Natural killer cell (primary cell): ENCODE measurements at places on chromosomes 2 and 18. TPM values are rescaled to one million over a fixed set of nuclear protein-coding genes. Genes with fewer than 3 reads are reported as not detected.

DNA sequence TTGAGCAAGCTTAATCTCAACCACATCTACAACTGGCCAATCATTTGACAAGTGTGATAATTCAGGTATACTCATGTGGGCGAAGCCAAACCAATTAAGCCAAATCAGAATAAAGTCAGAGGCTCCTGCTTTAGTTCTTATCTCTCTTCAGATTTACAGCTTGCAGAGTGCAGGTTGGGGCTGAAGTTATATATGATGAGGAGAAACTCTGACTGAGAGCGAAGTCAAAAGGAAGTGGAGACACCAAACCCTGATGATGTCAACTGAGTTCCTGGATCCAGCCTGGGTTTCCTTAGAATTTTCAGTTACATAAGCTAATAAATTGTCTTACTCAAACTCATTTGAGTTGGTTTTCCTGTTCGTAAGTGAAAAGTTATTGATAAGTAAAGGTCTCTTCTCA is 73.9 kb downstream of the ASXL2 start:
- peaks cover 25% of the 10 kb centered on the region for H3K36me3 ChIP-seq
- H3K4me3 ChIP-seq: no peak overlapping the region
- DNase-seq: no peak
- no peak overlapping the region for H3K27ac ChIP-seq
- H3K27me3 ChIP-seq: no peaks in the 10 kb centered on the region

Gene ZAP70
- 883 TPM for total RNA-seq

DNA sequence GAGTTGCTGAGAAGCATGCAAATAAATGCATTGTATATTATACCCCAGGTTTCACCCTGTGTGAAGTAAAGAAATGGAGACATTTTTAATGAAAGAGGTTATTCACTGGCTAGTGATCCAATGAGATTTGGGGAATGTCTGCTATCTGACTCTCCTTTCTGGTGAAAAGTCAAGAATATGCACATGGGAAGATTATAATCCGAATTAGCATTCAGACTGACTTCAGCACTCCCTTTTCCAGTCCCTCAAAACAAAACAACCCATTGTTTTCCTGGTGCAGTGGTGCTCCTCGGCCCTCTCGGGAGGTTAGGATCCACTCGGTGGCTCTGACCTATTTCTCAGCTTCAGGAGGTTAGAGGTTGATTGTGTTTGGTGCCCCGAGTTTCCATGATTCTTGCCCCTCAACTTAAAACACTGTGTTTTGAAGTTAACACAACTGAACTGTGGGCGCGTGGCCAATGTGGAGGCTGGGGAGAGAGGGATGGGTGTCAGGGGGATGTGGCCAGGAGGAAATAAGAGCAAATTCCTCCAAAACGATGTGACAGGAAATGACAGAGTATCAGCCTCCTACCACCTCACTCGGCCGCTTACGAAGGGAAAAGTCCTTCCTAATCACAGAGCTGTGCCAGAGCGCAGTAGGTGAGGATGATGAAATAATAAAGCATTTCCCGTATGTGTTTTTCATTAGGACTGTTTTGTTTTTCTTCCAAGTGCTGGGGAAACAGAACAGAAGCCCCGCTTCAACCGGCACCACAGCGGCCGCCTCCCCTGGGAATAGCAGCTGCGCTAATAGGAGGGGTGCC is 440.1 kb downstream of the MTX2 start:
- H3K36me3 ChIP-seq: no peaks in the 10 kb centered on the region
- H3K4me1 ChIP-seq: no peaks in the 10 kb centered on the region
- DNase-seq: no peak
- H3K4me3 ChIP-seq: no peak overlapping the region

Gene SULT1C4
- total RNA-seq: not detected

- no peaks in the 10 kb centered on the region for H3K36me3 ChIP-seq
- no peak overlapping the region for H3K27ac ChIP-seq
- peaks cover 3% of the 10 kb centered on the region for H3K27me3 ChIP-seq
- no peak for DNase-seq
Measured at GRCh38 chr2:175282300-175282699, 100.8 kb upstream of the ATP5MC3 start.

GRCh38 chr2:125364192-125364983 is 1291.6 kb upstream of the GYPC start:
- H3K4me1 ChIP-seq: no peaks in the 10 kb centered on the region
- no peak overlapping the region for H3K27ac ChIP-seq
- H3K36me3 ChIP-seq: no peaks in the 10 kb centered on the region
- no peak overlapping the region for H3K4me3 ChIP-seq

DNA sequence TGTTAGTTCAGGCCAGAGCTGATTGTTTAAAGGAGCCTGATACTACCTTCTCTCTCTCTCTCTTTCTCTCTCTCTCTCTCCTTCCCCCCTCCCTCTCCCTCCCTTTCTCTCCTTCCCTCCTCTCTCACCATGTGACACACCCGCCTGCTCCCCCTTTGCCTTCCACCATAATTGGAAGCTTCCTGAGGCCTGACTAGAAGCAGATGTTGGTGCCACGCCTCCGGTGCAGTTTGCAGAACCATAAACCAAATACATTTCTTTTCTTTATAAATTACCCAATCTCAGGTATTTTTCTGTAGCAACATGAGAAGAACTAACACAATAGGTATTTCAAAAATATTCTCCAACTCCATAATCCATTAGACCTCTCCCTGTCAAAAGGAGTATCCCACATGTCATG is 62.4 kb downstream of the ANKRD62 start:
- no peaks in the 10 kb centered on the region for H3K36me3 ChIP-seq
- no peak overlapping the region for H3K4me3 ChIP-seq
- no peak for DNase-seq
- no peaks in the 10 kb centered on the region for H3K27me3 ChIP-seq
- no peaks in the 10 kb centered on the region for H3K4me1 ChIP-seq

DNA sequence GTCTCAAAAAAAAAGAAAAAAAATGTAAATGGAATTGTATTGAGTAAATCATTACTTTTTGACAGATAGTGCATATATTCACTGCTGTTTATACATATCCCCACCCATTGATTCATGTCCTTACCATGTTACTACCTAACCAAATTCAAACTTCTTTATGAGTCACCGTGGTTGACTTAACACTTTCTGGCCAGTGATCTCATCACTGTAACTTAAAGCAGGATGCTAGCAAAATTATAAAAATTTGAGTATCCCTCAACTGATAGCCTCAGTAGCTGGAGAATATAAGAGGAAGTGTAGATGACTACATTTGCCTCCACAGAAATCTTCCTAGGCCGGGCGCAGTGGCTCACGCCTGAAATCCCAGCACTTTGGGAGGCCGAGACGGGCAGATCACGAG is 13.4 kb downstream of the CNOT9 start:
- no peak for DNase-seq
- H3K27me3 ChIP-seq: no peaks in the 10 kb centered on the region
- H3K27ac ChIP-seq: no peak overlapping the region
- no peak overlapping the region for H3K4me3 ChIP-seq
- no peaks in the 10 kb centered on the region for H3K4me1 ChIP-seq

GRCh38 chr2:63301481-63301880 is 250.9 kb downstream of the OTX1 start:
- H3K4me3 ChIP-seq: no peak overlapping the region
- DNase-seq: no peak
- H3K27ac ChIP-seq: no peak overlapping the region

- H3K4me3 ChIP-seq: no peak overlapping the region
- peaks cover 21% of the 10 kb centered on the region for H3K4me1 ChIP-seq
- no peaks in the 10 kb centered on the region for H3K36me3 ChIP-seq
- no peaks in the 10 kb centered on the region for H3K27me3 ChIP-seq
Measured at GRCh38 chr18:58535340-58536201, 93.3 kb downstream of the ALPK2 start.

DNA sequence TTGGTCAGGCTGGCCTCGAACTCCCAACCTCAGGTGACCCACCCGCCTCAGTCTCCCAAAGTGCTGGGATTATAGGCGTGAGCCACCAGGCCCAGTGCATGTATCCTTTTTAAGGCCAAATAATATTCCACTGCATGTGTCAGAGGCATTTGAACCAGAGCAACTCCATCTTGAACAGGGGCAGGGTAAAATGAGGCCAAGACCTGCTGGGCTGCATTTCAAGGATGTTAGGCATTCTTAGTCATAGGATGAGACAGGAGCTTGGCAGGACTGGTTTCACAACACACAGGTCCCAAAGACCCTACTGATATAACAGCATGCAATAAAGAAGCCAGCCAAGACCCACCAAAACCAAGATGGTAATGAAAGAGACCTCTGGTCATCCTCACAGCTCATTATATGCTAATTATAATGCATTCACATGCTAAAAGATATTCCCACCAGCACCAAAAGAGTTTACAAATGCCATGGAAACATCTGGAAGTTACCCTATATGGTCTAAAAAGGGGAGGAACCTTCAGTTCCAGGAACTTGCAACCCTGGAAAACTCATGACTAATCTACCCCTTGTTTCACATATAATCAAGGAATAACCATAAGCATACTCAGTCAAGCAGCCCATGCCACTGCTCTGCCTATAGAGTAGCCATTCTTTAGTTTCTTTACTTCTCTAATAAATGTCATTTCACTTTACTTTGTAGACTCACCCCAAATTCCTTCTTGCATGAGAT is 204.6 kb downstream of the RAB3GAP1 start:
- no peak overlapping the region for H3K27ac ChIP-seq
- no peaks in the 10 kb centered on the region for H3K36me3 ChIP-seq
- no peaks in the 10 kb centered on the region for H3K4me1 ChIP-seq
- no peak for DNase-seq
- no peak overlapping the region for H3K4me3 ChIP-seq

Gene SLC4A5
- total RNA-seq: 8.4 TPM

DNA sequence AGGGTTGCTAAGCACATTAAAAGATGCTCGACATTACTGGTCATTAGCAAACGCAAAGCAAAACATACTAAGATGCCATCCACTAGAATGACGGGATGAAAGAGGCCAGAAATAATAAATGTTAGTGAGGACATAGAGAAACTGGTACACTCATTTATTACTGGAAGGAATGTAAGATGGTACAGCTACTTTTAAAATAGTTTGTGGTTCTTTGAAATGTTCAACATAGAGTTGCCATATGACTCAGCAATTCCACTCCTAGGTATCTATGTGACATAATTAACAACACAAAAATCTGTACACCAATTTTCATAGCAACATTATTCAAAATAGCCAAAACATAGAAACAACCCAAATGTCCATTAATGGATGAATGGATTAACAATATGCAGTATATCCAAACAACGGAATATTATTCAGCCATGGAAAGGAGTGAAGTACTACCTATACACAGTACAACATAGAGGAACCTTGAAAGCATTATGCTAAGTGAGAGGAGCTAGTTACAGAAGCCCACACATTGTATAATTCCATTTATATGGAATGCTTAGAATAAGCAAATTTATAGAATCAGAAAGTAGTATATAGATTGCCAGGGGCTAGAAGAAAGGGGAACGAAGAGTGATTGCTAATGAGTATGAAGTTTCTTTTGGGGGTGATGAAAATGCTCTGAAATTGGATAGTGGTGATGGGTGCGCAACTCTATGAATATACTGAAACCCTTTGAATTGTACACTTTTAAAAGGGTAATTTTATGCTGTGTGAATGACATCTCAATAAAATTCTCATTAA is 61.9 kb upstream of the IL1R1 start:
- H3K27ac ChIP-seq: no peak overlapping the region
- no peaks in the 10 kb centered on the region for H3K27me3 ChIP-seq
- no peaks in the 10 kb centered on the region for H3K36me3 ChIP-seq
- no peak overlapping the region for H3K4me3 ChIP-seq
- peaks cover 21% of the 10 kb centered on the region for H3K4me1 ChIP-seq

GRCh38 chr2:33062665-33063250 is 116.0 kb downstream of the LTBP1 start:
- H3K27me3 ChIP-seq: no peaks in the 10 kb centered on the region
- no peaks in the 10 kb centered on the region for H3K36me3 ChIP-seq
- no peak overlapping the region for H3K4me3 ChIP-seq
- H3K27ac ChIP-seq: no peak overlapping the region
- no peak for DNase-seq
- H3K4me1 ChIP-seq: no peaks in the 10 kb centered on the region

- no peaks in the 10 kb centered on the region for H3K4me1 ChIP-seq
- H3K27me3 ChIP-seq: no peaks in the 10 kb centered on the region
- H3K36me3 ChIP-seq: no peaks in the 10 kb centered on the region
- H3K27ac ChIP-seq: no peak overlapping the region
- no peak overlapping the region for H3K4me3 ChIP-seq
Measured at GRCh38 chr18:11808001-11808855, 43.0 kb upstream of the CHMP1B start.

- H3K4me3 ChIP-seq: no peak overlapping the region
- no peak overlapping the region for H3K27ac ChIP-seq
Measured at GRCh38 chr2:198311020-198311419, 506.6 kb downstream of the PLCL1 start.

DNA sequence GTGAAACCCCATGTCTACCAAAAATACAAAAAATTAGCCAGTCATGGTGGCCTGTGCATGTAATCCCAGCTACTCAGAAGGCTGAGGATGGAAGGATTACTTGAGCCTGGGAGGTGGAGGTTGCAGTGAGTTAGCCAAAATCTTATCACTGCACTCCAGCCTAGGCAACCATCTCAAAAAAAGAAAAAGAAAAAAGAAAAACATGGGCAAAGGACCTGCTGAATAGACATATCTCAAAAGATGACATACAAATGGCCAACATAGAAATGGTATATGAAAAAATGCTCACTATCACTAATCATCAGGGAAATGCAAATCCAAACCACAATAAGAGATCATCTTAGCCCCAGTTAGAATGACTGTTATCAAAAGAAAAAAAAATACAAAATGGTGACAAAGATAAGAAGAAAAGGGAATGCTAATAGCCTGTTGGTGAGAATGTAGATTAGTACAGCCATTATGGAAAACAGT is 1.4 kb upstream of the TGOLN2 start:
- H3K4me1 ChIP-seq: peaks cover 28% of the 10 kb centered on the region
- no peak for DNase-seq

DNA sequence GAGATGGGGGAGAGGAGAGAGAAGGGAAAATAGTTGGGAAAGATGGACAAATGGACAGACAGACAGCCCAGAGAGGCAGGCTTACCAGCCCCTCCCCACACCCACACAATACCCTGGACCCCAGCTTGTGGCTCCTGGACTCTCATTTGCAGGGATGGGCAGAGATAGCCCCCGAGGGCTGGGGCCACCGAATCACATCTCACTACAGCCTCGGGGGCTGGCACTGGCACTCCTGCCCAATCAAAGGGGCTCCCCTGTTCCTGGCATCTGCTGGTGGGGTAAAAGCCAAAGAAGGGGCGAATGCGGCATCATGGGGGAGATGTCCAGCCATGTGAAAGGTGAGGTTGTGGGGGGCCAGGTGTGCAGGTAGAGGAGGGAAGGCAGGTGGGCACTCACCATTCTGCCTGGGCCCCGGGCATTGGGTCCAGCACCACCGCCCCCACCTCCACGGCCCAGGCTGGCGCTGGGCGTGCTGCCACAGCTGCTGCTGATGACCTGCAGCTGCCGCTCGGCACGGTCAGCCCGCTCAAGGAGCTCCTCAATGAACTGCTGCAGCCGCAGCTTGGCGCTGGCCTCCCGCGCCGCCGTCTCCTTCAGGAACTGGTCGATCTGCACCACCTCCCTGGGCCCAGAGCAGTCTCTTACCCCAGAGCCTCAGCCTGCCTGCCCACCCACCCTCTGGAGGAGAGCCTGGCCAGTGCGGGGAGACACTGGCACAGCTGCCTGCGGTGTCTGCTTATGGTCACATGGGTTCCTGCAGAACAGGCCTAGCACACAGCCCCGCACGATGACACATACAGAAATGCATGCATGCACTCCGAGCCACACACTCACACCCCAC is 18.0 kb downstream of the FBXO41 start:
- no peak overlapping the region for H3K4me3 ChIP-seq
- peaks cover 8% of the 10 kb centered on the region for H3K4me1 ChIP-seq
- no peaks in the 10 kb centered on the region for H3K27me3 ChIP-seq
- no peak for DNase-seq
- H3K36me3 ChIP-seq: no peaks in the 10 kb centered on the region

Gene CERKL
- total RNA-seq: not detected

Gene RAB17
- total RNA-seq: not detected

Gene UGT1A10
- not detected for total RNA-seq
